ENCODE measurements at places on chromosomes 2 and 18.

GRCh38 chr2:195486520-195486919 lies 170.5 kb upstream of the SLC39A10 start:
- DNase-seq = no peak

DNA sequence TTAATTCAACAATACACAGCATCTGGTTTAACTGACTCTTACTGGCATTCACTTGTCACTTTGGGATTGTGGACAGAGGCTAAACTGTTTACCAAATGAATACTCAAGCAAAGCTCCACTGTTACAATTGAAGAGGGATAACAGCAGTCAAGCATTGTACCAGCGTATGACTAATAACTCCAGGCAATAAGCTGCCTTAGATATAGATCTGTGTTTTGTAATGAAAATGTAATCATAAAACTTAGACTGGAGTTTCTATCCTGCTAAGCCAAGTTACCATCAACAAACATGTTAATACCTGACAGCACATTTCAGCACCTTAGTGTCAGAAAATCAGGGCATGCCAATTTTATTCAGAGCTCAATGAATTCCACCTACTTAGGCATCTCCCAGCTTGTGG lies 889.5 kb downstream of the EPHA4 start:
- DNase-seq = no peak

GRCh38 chr2:19574778-19575260 lies 216.4 kb upstream of the OSR1 start:
- no peak for DNase-seq

GRCh38 chr2:26429779-26430578 lies 28.3 kb downstream of the DRC1 start:
- DNase-seq = no peak

- no peak for DNase-seq
Measured at GRCh38 chr2:30512243-30512886, 65.3 kb downstream of the LCLAT1 start.

Data from hippocampal formation (tissue), 2 donors.